ENCODE measurements at places on chromosomes 12 and 14. TPM values are rescaled to one million over a fixed set of nuclear protein-coding genes. Genes with fewer than 3 reads are reported as not detected.

Gene FAM181A
- not detected for total RNA-seq

Gene DCN
- total RNA-seq: 610 TPM

Gene SLC17A8
- total RNA-seq: not detected

Gene AQP5
- total RNA-seq: not detected

Gene PZP
- total RNA-seq: not detected

Gene HPD
- 0.66 TPM for total RNA-seq

Gene MAP3K9
- total RNA-seq: 0.38 TPM

Gene PRB2
- not detected for total RNA-seq

Gene C12orf54
- not detected for total RNA-seq

Gene OTX2
- total RNA-seq: not detected

Gene P2RX2
- total RNA-seq: not detected

Gene ACVRL1
- 81.4 TPM for total RNA-seq

Gene SSTR1
- 0.17 TPM for total RNA-seq

Gene CLEC6A
- not detected for total RNA-seq

Gene FAM222A
- total RNA-seq: 0.75 TPM

Gene CDKN3
- not detected for total RNA-seq

Gene IL23A
- total RNA-seq: not detected

Gene SPIC
- not detected for total RNA-seq

Gene CRACR2A
- total RNA-seq: 6.0 TPM

Gene LRR1
- total RNA-seq: 11.9 TPM

Gene EEF1AKMT3
- 14.6 TPM for total RNA-seq

Gene ACRBP
- total RNA-seq: 2.4 TPM

Gene NOVA1
- total RNA-seq: 104 TPM

Gene GPRC5D
- not detected for total RNA-seq

Gene PLD4
- total RNA-seq: not detected

Gene ERBB3
- total RNA-seq: 0.65 TPM

Gene CISTR
- not detected for total RNA-seq

Gene TOX4
- total RNA-seq: 51.5 TPM

Gene PLA2G1B
- not detected for total RNA-seq

Gene AQP2
- not detected for total RNA-seq

Gene TMEM52B
- total RNA-seq: 0.85 TPM

Gene MIP
- not detected for total RNA-seq

Gene COCH
- 4.4 TPM for total RNA-seq

Gene LDHB
- total RNA-seq: 522 TPM

Gene TMPO
- total RNA-seq: 47.1 TPM

Gene LTB4R
- 10.9 TPM for total RNA-seq

Gene GPR162
- total RNA-seq: 2.6 TPM

Gene IL22
- not detected for total RNA-seq

Gene ERH
- 76.0 TPM for total RNA-seq

Gene MYF5
- total RNA-seq: not detected

Gene TIGAR
- total RNA-seq: 4.0 TPM

Gene CACNA2D4
- 3.3 TPM for total RNA-seq

Gene ARHGDIB
- 156 TPM for total RNA-seq

Gene ASB2
- not detected for total RNA-seq

Gene TSHR
- not detected for total RNA-seq

Gene LPAR5
- total RNA-seq: 1.1 TPM

Gene ZCRB1
- 30.4 TPM for total RNA-seq

Gene TDRD9
- 0.38 TPM for total RNA-seq

Gene HOXC10
- total RNA-seq: 12.4 TPM

Gene CLEC2A
- not detected for total RNA-seq

All from subcutaneous adipose tissue (tissue), 4 donors.